Esophagus squamous epithelium (tissue), 5 donors: ENCODE measurements at places on chromosomes 13 and 19.

DNA sequence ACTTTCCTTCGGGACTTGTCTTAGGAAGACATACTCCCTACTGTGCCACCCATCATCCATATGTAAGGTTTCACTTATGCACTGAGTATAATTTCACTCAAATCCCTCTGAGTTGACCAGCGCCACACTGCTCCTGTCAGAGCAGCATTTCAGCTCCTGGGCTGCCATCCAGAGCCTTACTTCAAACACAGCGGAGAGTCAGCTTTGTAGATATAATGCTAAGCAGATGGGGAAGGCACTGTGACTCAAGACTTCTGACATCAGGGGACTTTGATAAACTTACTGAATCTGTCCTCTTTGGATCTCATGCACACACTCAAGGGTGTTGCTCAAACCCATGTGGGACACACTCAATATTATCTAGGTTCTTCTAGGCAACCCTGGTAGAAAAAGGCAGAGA, 34.9 kb downstream of the DOCK9 start:
- DNase-seq = no peak

DNA sequence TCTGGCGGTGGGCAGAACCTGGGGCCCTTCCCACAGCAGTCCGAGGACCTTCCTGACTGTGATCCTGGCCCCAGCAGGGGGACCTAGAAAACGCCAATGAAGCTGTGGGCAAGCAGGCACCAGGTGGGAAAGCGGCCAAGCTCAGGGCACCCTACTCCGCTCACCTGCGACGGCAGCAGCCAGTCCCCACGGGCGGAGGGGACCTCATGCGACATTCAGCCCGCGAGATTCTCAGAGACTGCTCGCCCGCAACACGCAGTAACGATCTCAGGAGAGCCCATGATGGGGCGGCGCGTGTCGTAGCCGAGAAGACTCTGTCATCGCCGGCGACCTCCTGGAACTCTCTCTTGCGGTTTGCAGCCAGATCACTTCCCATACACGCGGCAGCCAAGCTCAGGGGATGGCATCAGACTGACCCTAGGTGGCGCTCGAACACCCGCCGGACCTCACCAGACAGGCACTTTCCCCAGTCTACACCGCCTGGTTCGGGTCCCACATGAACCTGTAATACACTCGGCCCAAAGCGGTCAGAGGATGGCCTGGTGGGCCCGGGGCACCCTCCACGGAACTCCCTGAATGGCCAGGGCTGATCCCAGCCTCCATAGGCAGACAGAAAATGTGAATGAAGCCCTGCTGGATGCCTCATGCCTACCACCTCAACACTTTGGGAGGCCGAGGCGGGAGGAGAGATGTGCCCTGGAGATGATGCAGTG, 26.5 kb downstream of the MAN2B1 start:
- DNase-seq = peak; percentile 27

DNA sequence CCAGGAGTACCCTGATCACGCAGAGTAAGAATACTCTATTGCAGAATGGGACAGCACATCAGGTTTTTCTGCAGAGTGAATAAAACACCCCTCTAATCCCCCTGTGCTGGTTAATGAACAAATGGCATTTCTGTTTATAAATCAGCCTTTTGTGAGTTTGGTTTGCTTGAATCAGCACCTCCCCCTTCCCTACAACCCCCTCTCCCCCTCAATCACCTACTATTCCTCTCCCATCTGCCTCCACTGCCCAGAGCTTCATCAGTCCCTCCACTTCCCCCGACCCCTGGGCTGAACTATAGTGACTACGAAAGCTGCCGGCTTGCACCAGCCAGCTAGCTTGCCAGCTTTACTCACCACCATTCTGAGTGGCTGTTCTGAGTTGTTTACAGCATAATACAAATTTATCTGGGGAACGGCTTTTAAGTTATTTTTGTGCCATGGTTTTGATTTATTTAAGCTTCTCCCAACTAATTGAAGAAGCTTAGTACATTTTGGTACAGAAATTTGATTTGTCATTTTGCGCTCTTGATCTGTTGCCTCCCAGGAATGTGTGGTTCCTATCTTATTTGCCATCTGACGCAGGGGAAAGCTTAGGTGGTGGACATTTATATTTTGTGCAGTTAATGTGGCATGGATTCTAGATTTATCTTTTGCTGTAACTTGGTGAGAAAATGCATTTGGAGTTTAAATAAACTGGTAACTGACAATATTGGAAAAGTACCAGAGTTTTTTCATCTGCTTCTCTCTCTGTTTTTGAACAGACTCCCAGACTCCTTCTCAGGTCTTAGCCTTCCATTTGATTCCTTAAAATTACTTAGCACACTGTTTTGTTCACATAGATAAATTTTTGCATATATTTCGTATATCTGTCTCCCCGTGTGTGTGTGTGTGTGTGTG, 41.7 kb upstream of the WDFY2 start:
- no peak for DNase-seq

- no peak for DNase-seq
Measured at GRCh38 chr19:48483301-48483700, 14.1 kb downstream of the CYTH2 start.

DNA sequence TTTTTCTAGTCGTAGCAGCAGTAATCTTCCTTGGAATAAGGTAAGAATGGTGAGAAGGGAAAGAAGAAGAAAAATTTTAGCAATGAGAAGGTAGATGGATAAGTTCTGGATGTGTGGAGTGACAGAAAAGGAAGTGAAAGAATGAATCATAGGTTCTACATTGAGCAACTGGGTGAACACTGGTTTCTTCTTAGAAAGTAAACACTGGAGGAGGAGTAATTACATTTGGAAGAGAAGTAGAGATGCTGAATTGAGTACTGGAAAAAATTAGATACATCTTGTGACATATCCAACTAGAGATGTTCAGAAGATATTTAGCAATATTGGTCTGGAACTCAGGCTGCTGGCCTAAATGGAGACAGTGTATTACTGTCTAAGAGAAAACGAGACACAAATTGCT, 148.5 kb downstream of the GPC5 start:
- DNase-seq = no peak

- no peak for DNase-seq
Measured at GRCh38 chr13:60221581-60221980, 57.9 kb upstream of the DIAPH3 start.

DNA sequence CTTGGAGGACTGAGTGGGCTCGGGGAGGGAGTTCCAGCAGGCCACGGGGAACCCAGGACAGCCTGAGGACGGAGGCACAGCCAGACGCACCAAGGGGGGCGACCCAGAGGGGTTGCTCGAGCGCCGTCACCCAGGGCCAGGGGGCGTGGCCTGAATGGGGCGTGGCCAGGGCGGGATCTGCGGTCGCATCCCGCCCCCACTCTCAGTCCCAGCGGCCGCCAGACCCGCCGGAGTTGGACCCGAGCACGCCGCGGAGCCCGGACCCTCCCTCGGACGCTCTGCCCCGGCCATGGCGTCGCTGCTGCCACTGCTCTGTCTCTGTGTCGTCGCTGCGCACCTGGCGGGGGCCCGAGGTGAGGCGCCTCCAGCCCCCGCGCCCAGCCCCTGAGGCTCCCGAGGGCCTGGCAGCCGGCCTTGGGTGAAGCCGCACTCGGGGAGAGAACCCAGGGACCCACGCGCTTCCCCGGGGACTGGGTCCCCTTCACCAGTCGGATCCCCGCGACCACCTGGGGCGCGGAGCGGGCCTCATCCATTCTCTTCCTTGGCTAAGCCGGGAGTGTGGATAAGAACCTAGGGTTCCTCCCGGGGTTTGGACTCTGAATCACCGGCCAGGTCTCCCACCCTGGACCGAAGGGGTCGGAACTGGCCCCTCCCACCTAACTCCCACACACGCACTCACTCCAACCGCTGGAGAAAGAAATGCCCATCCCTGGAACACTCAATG, at the start of gene CILP2:
TSS of gene CILP2 (plus strand) at position 205 of the 724 bp plus-strand sequence. CDS start at position 290, 85 bp downstream.
- no peak for DNase-seq

DNA sequence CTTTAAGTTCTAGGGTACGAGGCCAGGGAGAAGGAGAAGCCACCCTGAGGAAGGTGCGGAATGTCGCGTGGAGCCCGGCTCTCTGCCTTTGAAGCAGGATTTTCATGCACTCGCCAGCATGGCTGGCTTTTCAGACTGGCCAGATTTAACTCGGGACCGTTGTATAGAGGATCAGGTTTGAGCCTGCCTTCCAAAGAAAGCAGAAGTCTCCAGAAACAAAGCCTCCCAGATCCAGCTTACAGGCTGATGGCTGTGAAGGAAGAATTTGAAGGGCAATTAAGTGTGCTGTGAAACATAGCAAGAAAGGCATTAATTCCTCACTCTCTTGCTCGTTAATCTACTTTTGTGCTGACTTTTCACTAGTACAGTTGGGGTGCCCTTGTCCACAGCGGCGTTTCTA, 140.2 kb downstream of the SOX1 start:
- DNase-seq = no peak

GRCh38 chr13:76758738-76759137, 127.5 kb downstream of the KCTD12 start:
- DNase-seq = no peak

- no peak for DNase-seq
Measured at GRCh38 chr19:14479309-14479974, 4.3 kb upstream of the PTGER1 start.

- DNase-seq = no peak
Measured at GRCh38 chr13:48574041-48574796, 41.3 kb upstream of the RCBTB2 start.

DNA sequence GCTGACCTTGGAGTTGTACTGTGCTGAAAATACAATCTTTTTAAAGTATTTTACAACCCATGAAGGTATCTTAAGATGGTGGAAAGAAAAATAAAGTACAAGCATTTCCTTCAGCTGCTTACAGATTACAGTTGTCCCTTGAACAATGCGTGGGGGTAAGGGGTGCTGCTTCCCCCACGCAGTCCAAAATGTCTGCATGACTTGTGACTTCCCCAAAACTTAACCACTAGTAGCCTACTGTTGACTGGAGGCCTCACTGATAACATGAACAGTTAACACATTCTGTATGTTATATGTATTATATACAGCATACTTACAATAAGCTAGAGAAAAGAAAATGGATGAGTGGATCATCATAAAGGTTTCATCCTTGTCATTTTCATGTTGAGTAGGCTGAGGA, 45.3 kb upstream of the ZNF599 start:
- DNase-seq = no peak

DNA sequence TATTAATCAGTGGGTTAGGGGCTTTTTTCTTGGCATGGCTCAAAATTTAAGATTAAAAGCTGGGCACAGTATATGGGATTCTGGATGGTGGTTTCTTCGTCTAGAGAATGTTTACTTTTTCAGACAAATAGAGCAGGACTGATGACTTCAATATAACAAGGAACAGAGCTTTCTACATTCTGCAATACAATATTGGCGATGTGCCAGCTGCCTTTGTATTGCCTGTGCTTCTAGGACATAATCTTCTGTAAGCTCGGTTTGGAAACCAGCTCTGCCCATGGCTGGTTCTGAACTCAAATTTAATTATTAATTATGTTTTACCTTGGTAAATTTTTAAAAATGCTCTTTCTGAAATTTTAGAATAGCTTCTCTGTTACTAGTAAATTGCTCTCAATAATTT, 139.1 kb upstream of the TRPC4 start:
- no peak for DNase-seq

- DNase-seq = no peak
Measured at GRCh38 chr19:10808937-10809649, 26.9 kb downstream of the TMED1 start.

GRCh38 chr19:3842948-3843347, 25.9 kb downstream of the ZFR2 start:
- DNase-seq = no peak

DNA sequence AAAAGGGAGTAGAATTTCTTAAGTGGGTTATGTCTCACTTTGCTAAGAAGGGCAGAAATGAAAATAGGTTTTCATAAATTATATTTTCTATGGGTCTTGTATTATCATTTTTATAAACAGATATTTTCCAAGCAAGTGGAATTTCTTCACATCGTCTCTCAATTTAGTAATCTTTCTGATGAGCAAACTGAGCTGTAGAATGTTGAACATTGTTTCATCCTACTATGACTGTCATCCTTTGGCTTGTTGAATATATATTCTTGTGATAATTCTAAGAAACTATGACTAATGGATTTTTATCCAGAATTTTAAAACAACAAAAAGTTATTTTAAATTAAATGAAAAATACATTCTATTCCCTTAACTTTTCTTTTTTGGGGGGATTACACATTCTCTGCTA, 313.8 kb downstream of the ENOX1 start:
- no peak for DNase-seq

- no peak for DNase-seq
Measured at GRCh38 chr19:7373862-7374261, 25.1 kb downstream of the ARHGEF18 start.

- no peak for DNase-seq
Measured at GRCh38 chr13:77555246-77555645, 19.7 kb downstream of the SCEL start.

DNA sequence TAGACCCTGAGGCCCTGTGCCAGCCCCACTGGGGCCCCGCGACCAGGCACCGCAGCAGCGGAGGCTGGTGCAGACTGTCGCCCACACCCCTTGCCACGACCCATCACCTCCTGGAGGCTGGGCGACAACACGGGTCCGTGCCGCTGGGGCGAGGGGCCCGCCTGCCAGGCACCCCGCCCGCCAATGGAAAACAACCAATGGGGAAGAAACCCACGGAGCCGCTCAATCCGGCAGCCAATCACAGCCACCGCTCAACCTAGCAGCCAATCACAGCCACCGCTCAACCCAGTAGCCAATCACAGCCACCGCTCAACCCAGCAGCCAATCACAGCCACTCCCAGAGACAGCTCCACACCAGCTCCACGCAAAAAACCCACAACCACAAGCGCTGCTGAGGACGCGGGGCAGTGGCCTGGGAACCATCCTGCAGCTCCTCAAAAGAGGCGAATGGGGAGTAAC, 29.7 kb downstream of the GPX4 start:
- peak; percentile 41 for DNase-seq

DNA sequence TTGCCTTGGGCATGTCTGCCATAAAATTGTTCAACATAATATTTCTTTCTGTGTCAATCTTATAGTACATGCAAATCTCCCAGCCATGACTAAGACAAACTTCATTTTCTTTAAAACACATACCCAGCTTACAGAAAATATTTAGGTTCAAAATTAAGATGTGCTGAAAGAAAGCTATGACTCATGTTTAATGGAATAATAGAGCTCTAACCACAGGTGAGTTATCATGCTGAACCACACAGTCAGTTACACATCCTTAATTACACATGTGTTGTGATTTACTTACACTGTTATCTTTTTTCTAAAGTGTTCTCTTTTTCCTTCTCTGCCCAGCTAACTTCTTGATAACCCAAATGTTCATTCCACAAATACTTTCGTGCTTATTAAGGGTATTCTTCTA, 1831.2 kb downstream of the OLFM4 start:
- DNase-seq = no peak

DNA sequence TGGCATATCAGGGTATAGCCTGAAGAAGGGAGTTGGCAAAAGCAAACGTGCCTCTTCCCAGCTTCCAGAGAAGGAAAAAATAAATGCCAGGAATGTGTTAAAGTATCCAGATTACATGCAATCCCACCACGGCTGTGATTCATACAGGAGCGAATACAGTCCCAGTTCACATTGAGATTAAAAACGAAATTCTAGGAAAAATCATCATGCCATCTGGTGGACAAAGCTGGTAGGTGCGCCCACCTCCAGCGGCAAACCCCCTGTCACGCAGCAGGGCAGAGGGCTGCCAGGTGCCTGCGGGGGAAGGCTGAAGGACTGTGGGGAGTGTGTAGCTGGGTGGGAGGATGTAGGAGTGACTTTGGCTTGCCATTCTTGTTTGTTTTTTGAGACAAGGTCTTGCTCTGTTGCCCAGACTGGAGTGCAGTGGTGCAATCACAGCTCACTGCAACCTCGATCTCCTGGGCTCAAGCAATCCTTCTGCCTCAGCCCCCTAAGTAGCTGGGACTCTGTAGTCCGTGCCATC, 6.4 kb upstream of the DMWD start:
- DNase-seq = no peak
